NCI-H774 (cell line): ENCODE measurements at places on chromosomes 4 and X.

GRCh38 chr4:113880240-113881028 is 99.0 kb downstream of the ARSJ start:
- no peak for DNase-seq

- DNase-seq: no peak
Observed at GRCh38 chrX:22365460-22365859, 92.7 kb downstream of the CBLL2 start.

- no peak for DNase-seq
Observed at GRCh38 chr4:10109995-10110670, 6.5 kb downstream of the WDR1 start.

- DNase-seq: no peak
Observed at GRCh38 chr4:40255393-40256281, 58.8 kb downstream of the RHOH start.

DNA sequence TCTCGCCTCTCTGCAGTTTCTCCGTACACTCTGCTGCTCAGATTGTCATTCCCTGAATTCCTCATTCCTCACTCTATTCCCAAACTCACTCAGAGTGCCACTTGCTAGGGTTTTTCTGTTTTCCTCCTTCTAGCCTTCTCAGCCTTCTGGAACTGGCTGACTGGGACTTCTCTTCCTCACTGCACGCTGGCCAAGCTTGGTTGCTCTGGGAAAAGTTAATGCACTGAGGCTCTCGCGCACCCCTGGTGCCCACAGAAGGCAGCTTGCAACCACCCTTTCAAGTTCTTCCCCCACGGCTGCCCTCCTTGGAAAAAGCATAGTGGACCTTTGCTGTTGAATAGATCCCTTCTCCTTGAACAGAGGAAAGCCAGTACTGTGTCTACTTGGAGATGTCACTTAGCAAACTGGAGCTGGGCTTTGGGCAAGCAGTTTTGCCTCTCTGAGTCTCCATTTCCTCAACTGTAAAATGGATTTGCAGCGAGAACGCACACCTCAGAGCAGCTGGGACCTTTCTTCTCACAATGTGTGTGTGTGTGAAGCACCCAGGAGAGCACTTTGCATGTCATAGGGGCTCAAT is 6.0 kb upstream of the CCKAR start:
- no peak for DNase-seq

DNA sequence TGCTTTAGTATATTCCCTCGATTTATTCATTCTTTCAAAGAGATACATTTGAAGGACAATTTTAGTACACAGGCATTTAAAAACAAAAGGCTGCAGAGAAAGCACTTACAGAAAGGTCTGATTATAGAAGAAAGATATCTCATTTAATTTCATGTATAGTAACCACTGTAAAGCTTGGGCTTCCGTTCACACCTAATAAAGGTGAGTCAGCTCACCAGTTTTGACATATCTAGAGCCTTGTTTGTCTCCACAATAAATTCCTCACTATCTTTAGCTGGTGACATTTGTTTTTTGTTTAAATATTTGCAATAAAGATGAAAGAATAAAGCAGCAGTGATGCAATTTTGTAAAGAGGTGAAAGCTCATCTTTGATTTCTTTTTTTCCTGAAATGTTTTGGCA is 1.1 kb upstream of the EPHA5 start:
- DNase-seq: no peak

DNA sequence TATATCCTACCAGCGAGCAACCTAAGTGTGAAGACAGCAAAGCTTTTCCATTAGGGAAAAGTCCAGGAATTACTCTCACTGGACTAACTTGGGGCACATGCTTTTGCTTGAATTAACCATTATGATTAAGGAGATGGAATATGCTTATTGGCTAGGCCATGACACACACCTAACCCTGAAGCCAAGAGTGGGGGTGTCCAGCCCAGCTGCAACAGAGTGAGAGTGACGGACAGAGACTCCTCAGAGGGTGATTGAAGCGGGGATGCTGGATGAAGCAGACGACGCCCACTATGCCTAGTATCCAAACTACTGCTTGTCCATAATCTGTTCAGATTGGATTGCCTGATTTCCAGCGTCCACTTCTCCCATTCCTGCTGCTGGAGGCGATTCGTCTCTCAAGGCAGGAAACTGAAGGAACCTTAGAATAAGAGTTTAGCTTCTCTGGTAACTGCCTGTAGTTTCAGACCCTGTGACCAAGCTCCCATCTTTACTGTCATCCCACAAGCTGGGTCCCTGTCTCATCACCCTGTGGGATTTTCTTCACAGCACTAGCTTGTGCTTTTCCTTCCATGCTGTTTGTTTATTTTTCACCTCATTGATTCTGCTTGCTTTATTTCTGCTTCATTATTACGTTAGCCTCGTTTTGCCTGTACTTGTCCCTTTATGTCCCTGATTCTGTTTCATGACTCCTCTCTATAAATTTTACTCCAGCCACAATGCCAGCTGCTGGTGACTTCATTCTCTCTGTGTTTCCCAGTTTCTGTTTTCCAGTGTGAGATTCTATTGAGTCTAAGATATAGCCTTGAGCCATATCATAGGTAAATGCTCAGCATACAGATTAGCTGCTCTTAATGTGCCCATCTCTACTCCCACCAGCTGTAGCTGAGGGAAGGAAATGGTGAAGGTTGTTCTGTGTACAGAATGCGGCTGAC is 19.0 kb downstream of the FAM47E start:
- DNase-seq: no peak

DNA sequence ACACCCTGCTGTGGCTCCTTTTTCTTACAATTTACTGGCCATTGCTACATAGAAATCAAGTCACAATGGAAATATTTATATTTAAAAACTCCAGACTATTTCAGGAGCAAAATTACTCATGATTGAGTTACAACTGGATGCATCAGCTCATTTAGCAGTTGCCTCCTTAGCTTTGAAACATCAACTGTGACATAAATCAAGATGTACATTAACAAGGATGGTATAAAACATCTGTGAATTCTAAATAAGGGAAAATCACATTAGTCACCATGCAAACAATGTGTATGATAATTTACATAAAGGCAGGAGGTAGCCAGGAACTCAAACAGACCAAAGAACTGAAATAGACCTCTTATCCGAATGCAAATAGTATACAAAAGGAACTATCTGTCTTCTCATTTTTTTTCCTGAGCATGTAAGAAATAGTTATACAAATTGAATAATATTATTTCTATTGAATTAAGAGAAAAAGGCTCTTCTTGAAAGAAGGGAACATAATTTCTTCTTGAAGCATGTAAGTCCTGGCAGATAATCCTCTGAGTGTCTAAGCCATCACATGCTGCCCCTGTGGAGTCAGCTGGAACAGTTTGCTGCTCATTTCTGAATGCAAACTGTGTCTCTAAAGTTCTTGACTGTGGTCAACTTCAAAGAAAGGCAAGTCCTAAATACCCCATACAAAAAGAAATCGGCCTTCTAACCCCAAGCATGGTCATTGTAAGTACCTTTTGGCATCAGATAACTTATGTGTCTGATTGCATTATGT is 151.2 kb downstream of the NAA11 start:
- no peak for DNase-seq
